A549 treated with ZK216348 at 1 μM for 4 hours (cell line): ENCODE measurements at places on chromosomes 13 and 19. TPM values are rescaled to one million over a fixed set of nuclear protein-coding genes. Genes with fewer than 3 reads are reported as not detected.

Gene ALOX5AP
- 4.7 to 9.0 TPM (median 7.1 TPM) in 5 replicates for total RNA-seq

Gene MTMR6
- total RNA-seq = 4.8 to 10.1 TPM (median 8.9 TPM) in 5 replicates

Gene ZNF99
- not detected in 5 replicates for total RNA-seq

Gene CCL25
- total RNA-seq = not detected in 5 replicates

Gene TNNT1
- total RNA-seq = 96.6 to 145 TPM (median 141 TPM) in 5 replicates

Gene RASIP1
- total RNA-seq = 0.13 to 1.4 TPM (median 0.36 TPM) in 5 replicates

Gene NAPSA
- total RNA-seq = 0.48 to 1.6 TPM (median 1.2 TPM) in 5 replicates

Gene DIRAS1
- total RNA-seq = 3.2 to 5.1 TPM (median 4.2 TPM) in 5 replicates

Gene ACP7
- 0.14 to 0.23 TPM (median 0.15 TPM) in 3 of 5 replicates, not detected in the others for total RNA-seq

Gene KLF5
- total RNA-seq = 30.1 to 55.6 TPM (median 41.8 TPM) in 5 replicates

Gene PTGIR
- total RNA-seq = 0.19 TPM in 1 of 5 replicates, not detected in the others

Gene ZNF569
- 4.0 to 5.9 TPM (median 4.4 TPM) in 5 replicates for total RNA-seq

Gene ZNF805
- 1.1 to 2.6 TPM (median 2.1 TPM) in 5 replicates for total RNA-seq

Gene IL27RA
- total RNA-seq = 5.7 to 10.9 TPM (median 9.8 TPM) in 5 replicates

Gene ZNF730
- not detected in 5 replicates for total RNA-seq

Gene SIGLEC5
- total RNA-seq = not detected in 5 replicates

Gene ELSPBP1
- not detected in 5 replicates for total RNA-seq

Gene ITGBL1
- 1.2 to 2.0 TPM (median 1.6 TPM) in 5 replicates for total RNA-seq

Gene KANK2
- total RNA-seq = 34.6 to 59.3 TPM (median 46.8 TPM) in 5 replicates

Gene IGFL2
- 0.50 to 1.3 TPM (median 0.73 TPM) in 5 replicates for total RNA-seq

Gene LILRA6
- total RNA-seq = 0.09 TPM in 1 of 5 replicates, not detected in the others

Gene WDR88
- total RNA-seq = not detected in 5 replicates

Gene TECR
- 124 to 196 TPM (median 175 TPM) in 5 replicates for total RNA-seq

Gene INAFM1
- total RNA-seq = 4.4 to 12.1 TPM (median 10.8 TPM) in 5 replicates

Gene NRTN
- total RNA-seq = 0.78 to 1.6 TPM (median 0.81 TPM) in 4 of 5 replicates, not detected in the other

Gene PALM3
- 1.4 to 3.5 TPM (median 1.8 TPM) in 5 replicates for total RNA-seq

Gene TNFSF9
- total RNA-seq = 3.2 to 6.5 TPM (median 6.1 TPM) in 5 replicates

Gene DCUN1D2
- 8.8 to 11.3 TPM (median 10.5 TPM) in 5 replicates for total RNA-seq

Gene ANKLE1
- 0.12 to 0.90 TPM (median 0.52 TPM) in 5 replicates for total RNA-seq

Gene KCNN1
- total RNA-seq = 0.12 to 0.98 TPM (median 0.48 TPM) in 5 replicates

Gene PCDH20
- not detected in 5 replicates for total RNA-seq

Gene AKT1S1
- total RNA-seq = 64.4 to 121 TPM (median 114 TPM) in 5 replicates

Gene CGB1
- not detected in 5 replicates for total RNA-seq

Gene NBEA
- 1.2 to 2.4 TPM (median 1.7 TPM) in 5 replicates for total RNA-seq

Gene RNF225
- not detected in 5 replicates for total RNA-seq

Gene ADGRE1
- 5.0 to 6.0 TPM (median 5.4 TPM) in 5 replicates for total RNA-seq

Gene PPP5C
- total RNA-seq = 72.5 to 93.3 TPM (median 90.0 TPM) in 5 replicates

Gene KLK8
- not detected in 5 replicates for total RNA-seq

Gene LYPD3
- total RNA-seq = 0.24 to 0.58 TPM (median 0.42 TPM) in 5 replicates

Gene SMIM24
- 0.51 to 1.4 TPM (median 1.1 TPM) in 4 of 5 replicates, not detected in the other for total RNA-seq

Gene ZNF442
- total RNA-seq = not detected in 5 replicates

Gene SLC8A2
- 0.18 to 1.1 TPM (median 0.40 TPM) in 5 replicates for total RNA-seq

Gene ATXN8OS
- total RNA-seq = not detected in 5 replicates

Gene NLRP5
- not detected in 5 replicates for total RNA-seq

Gene ZSCAN4
- not detected in 5 replicates for total RNA-seq

Gene CNMD
- not detected in 5 replicates for total RNA-seq

Gene ZNF573
- total RNA-seq = 1.2 to 3.3 TPM (median 2.3 TPM) in 5 replicates

Gene SLC6A16
- 0.60 to 1.3 TPM (median 0.90 TPM) in 5 replicates for total RNA-seq

Gene DAND5
- total RNA-seq = 0.08 to 0.19 TPM in 2 of 5 replicates, not detected in the others

Gene PLEKHG2
- 43.4 to 100 TPM (median 80.1 TPM) in 5 replicates for total RNA-seq

Gene ATP7B
- total RNA-seq = 1.8 to 3.1 TPM (median 2.9 TPM) in 5 replicates

Gene CYP4F8
- total RNA-seq = not detected in 5 replicates

Gene KIR3DL2
- not detected in 5 replicates for total RNA-seq
